Stimulated activated CD8-positive, alpha-beta memory T cell treated with anti-CD3 and anti-CD28 coated beads, Interleukin-2, amount 100 ng/mL, for 1 hour (primary cell): ENCODE measurements at places on chromosomes 6 and 20.

DNA sequence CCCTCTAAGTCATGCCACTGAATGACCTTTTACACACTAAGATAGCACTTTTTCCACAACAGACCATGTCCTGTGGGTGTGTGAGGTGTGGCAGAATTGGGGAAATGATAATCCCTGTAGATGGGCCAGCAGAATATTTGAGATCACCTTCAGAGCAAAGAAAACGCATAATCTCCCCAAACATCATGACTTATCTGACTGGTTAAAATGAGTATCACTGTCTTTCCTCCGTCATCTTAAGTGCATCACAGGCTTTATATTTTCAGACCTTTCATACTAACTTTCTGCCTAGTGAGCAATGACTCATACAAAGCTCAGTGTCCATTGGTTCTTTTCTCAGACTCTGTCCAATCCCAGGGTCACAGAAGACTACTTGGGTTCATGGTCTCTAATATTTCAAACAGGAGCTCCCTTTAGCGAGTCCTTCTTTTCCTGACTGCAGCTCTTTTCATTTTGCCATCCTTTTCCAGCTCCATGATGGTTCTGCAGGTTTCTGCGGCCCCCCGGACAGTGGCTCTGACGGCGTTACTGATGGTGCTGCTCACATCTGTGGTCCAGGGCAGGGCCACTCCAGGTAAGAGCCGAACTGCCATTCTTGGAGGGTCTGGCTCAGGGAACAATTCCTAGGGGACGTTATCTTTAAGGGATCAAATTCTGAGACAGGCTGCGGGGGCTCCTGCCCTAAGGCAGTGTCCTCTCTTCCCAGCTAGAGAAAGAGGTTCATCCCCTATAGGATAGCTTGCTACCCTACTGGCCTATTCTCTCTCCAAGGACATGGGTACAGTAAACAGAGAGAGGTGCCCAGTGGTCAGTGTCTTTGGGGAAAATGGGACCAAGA, at the start of gene HLA-DPB1:
TSS of gene HLA-DPB1 (plus strand) at position 423 of the 838 bp plus-strand sequence. CDS start at position 475, 52 bp downstream.
- no peak for DNase-seq

DNA sequence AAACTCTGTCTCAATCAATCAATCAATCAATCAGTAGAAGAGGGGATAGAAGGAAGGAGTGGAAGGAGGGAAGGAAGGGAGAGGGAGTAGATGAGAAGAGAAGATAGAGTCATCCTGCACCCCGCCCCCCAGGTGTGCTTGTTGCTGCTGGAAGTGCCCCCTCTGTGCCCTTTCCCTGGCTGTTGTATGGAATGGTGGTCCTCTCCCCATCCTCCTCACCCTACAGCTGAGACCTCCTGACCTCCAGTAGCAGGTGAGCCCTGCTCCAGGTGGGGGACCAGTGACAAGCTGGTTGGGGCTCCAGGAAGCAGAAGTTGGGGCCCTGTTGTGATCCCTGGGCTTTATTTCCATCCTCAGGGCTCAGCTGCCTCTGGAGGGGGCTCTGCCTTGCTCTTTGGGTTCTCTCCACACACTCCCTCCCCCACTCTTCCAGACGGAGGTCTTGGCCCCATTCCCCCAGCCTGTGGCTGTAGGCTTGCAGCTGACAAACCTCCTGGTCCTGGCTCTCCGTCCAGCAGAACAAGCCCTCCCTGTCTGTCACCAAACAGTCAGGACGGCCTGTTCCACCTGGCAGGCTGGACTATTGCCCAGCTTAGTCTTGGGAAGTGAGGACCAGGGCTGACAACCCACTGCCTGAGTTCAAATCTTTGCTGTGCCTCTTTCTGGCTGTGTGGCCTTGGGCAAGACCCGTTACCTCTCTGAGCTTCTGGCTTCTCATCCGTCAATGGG, 26.0 kb upstream of the SCRT2 start:
- DNase-seq: no peak

- no peak for DNase-seq
These were observed 218.2 kb downstream of the OR2B2 start for GRCh38 chr6:27693766-27694546.

DNA sequence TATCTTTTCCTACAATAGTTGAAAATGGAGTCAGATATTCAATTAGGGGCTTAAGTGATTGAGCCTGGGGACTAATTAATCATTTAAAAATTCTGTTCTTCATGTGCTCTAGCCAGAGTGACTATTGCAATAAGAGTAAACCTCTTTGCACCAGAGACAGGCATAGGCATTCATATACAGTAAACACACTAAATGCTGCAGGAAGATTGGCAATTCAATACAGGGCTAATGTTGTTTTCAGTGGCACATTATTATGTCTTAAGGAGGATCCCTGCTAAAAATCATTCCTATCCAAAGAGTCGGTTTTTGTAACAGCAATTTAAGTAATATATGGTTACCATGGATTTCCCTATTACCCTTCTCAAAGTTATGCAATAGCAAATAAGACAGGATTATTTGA, 1.2 kb downstream of the PDE7B start:
- DNase-seq: no peak
